Prostate gland (tissue), 2 donors: ENCODE measurements at places on chromosomes 3 and 15.

GRCh38 chr3:46959161-46959511, 17.4 kb downstream of the CCDC12 start:
- no peak for DNase-seq

GRCh38 chr3:136022529-136023263, 57.2 kb downstream of the PPP2R3A start:
- DNase-seq = no peak

- no peak for DNase-seq
These were observed 16.4 kb downstream of the SPG11 start for GRCh38 chr15:44647036-44647435.

DNA sequence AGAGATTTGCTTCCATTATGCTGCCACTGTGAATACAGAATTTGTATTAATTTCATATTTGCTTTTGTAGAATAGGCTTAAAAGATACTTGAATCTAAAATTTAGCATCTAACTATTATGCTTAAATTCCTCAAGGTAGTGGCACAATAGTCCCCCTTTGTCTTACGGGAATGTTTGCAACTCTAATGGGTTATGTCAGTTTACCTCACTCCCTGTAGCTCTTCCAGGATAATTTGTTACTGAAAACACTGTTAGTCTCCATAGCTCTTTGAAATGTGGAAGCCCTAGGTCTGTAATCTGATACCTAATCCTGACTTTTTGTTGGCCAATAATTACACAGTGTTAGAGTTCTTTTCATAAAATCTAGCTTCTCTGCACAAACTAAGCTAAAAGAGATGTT, 433.4 kb downstream of the PYDC2 start:
- DNase-seq = no peak

DNA sequence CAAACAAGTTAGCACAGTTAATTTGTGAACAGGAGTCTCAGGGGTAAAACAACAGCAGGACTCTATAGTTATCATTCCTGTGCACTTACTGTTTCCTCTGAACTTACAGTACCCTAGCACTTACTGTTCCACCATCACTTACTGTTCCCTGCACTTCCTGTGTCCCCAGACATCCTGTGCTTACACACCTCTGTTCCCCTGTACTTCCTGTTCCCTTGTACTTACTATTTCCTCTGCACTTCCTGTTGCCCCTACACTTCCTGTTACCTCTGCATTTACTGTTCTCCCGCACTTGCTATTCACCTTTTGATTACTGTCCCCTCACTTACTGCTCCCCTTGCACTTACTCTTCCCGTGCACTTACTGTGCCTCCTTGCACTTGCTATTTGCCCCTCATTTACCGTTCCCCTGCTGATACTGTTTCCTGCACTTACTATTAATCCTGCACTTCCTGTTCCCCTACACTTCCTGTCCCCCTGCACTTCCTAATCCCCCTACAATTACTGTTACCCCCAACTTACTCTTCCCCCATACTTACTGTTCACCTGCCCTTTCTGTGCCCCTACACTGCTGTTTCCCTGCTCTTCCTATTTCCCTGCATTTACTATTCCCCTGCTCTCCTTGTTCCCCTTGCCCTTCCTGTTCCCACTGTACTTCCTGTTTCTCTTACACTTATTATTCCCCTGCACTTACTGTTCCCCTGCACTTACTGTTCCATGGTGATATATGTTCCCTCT, 30.3 kb downstream of the TPRA1 start:
- no peak for DNase-seq

GRCh38 chr3:179156775-179157174, 8.6 kb downstream of the PIK3CA start:
- DNase-seq = no peak

- DNase-seq = no peak
These were observed 96.0 kb downstream of the LSM3 start for GRCh38 chr3:14274612-14274936.

GRCh38 chr3:30350901-30351300, 255.5 kb upstream of the TGFBR2 start:
- no peak for DNase-seq

DNA sequence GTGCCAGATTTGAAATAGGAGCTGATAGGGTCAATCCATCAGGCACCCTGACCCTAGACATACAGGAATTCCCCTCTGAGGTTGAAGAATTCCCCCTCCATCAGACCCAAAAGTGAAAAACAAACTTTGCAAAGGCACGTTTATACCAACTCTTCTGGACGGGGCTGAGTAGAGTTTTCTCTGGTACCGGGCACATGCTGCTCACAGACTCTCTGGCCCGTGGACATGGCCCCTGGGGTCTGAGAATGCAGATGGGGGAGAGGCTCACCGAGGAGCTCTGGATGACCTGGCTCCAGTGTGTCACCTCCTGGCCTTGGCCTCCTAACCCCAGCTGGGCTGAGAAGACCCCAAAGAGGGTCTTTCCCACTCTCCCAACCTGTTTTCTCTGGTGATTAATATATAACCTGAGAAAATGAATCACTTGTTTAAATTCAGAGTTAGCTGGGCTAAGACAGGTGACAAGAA, 11.2 kb upstream of the LIPC start:
- DNase-seq = no peak

GRCh38 chr3:62968128-62968527, 92.9 kb upstream of the CADPS start:
- DNase-seq = no peak

DNA sequence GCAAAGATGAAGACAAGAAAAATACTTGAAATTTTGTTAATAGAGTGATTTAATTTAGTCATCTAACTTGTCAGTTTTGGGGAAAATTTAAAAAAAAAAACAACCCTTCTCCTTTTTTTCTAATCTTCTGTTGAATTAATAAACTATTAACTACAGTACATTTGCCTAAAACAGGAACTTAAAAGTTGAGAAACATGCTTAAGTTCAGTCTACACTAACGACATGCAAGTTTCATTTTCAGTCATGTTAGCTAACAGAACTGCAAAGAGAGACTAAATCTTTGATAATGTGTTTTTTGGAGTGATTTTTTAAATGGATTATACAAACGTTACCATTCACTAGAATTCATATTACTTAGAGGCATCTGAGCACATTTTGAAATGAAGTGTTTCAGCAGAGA, 71.9 kb upstream of the MBNL1 start:
- no peak for DNase-seq

- no peak for DNase-seq
These were observed 34.1 kb upstream of the TM4SF1 start for GRCh38 chr3:149411583-149411982.

DNA sequence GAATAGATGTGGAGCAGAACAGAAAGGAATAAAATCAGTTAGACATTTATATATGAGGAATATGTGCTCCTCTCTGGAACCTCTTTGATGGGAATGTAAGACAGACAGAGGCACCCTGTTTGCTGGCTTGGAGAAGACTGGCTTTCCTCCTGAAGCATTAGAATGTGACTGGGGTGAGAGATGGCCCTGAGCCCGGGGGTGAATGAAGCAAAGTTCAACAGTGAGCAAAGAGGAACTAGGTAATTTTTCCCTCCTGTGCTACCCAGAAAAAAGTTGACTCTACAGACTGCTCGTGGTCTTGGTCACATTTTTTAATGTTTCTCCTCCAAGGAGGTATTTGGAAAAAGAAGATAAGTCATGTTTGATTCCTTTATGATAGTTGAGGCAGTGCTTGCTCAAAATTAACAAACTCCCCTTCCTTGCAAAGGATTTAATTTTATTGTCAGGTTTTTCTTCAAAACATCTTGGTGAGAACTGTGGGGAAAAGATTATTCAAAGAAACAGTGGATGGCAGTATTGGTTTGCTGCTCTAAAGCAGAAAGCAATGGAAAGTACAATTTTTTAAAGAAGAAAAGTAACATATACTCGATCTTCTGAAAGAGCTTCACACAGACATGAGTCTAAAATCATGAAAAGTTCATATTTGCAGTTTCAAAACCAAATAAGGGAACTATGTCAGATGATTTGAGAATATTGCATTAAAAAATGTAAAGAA, 370.4 kb upstream of the CDIN1 start:
- no peak for DNase-seq

- DNase-seq = no peak
These were observed 258.4 kb downstream of the GBE1 start for GRCh38 chr3:81503026-81503425.

DNA sequence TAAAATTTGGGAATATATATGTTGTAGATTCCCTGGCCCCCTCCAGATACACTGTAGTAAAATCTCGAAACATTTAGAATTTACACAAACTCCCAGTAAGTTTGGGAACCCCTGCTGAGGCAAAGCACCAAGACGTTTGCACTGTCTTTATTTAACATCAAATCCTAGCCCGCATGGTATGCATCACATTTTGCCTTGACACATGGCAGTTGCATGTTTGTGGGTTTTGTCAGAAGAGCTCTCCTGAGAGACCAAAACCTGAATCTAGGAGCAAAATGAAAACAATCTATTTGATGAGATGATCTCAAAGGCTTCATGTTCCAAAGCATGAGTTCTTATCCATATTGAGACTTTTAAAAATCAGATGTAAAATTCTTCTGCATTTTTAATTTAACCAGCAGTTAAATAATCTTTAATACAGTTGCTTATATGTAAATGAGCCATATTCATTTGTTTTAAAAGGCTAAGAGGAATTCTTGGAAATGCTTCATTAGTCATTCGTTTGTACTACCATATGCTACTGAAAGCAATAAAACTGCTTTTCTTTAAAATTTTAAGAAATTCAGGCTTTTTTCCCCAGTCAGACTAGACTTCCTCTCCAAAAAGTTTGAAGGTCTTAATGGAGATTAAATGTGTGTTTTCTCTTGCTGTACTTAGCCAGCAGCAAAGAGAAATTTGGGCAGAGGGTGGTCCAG, 105.2 kb upstream of the BOC start:
- DNase-seq = no peak
